ENCODE measurements at places on chromosomes 1 and 21.

DNA sequence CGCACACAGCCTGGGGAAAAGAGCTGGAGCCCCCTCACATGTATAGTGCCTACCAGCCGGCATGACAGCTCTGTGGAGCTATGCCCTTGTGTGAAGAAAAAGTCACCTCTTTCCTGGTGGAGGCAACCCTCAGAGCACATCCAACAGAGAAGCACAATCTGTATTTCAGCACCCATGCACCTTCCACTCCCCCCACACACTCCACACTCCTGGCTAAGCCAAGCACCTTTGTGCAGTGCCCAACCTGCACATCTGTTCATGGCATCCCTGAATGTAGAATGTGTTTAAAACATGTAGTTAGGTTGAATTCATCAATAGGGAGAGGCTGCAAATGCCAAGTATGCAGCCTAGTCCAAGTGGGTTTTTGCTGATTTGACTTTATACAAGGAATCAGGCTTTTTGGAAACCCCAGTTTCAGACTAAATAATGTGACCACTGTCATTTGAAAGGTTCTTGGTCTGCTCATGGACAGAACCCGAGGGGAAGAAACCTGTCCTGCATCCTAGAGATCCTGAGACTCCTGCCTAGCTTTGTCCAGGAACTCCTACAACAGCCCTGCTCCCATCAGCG, 197.1 kb downstream of the TOMM20 start:
- no peak for DNase-seq

DNA sequence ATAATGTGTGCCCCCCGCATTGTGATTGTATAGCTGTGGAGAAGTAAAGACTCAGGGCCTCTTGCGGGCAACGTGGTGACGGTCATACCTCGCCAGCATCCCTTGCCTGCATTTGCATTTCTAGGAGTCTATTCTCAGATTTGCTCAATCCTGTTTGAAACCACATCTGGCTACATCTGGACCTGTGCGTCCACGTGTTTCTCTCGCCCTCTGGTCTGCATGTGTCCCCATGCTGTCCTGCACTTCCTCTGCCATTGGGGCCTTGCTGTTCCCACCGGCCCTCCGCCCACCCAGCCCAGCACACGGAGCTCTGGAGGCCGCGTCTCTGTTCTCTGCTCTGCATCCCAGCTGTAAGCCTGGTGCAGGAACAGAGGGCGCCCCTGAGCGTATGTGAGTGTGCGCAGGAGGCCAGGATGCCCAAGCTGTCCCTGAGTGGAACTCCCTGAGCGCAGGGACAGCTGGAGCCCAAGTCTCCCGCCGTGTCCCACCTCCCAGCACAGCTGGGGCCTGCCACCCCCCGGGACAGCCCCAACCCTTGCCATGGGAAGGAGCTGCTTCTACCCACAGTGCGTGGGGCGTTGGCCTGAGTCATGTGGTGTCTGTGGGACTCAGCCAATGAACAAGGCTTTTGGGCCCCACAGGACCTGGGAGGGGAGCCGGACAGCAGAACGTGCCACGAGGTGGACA, 1.6 kb downstream of the KRTAP10-2 start:
- peak; percentile 2 for DNase-seq

- DNase-seq = no peak
Measured at GRCh38 chr1:183093066-183093668, 69.9 kb downstream of the LAMC1 start.

- DNase-seq = no peak
Measured at GRCh38 chr1:154471304-154471703, 30.7 kb upstream of the TDRD10 start.

- peak; percentile 74 for DNase-seq
Measured at GRCh38 chr1:187051618-187052232, 223.0 kb downstream of the PLA2G4A start.

DNA sequence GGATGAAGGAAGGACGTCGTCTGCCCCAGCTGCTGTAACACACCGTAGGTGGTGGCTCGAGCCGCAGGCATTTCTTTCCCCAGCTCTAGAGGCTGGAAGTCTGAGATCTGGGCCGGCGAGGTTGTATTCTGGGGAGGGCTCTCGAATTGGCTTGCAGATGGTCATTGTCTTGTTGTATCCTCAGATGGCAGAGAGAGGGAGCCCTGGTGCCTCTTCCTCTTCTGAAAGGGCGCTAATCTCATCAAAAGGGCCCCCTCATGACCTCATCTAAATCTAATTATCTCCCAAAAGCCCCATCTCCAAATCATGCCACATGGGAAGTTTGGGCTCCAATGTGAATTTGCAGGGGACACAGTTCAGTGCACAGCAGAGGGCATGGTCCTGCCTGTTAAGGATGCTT, 109.0 kb downstream of the SIK1 start:
- no peak for DNase-seq

- DNase-seq = peak; percentile 69
Measured at GRCh38 chr1:162873671-162874666, 13.0 kb upstream of the CCDC190 start.

DNA sequence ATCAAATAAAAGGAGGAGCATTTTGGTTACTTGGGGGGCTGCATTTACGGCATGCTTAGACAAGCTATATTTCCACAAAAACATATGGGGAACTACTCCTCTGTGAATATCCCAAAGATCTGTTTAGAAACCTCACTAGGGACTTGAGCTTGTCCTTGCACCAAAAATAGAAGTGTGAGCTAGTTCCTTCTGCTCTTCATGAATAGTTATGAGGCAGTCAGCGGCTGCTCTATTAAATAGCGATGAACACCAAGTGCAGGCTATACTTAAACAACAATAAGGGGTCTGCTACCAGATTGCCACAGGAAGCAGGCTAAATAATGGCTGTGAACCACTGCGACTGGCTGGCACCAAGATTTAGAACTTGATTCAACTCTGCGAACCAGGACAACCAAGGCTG, 190.1 kb downstream of the PCP4 start:
- no peak for DNase-seq

- DNase-seq = no peak
Measured at GRCh38 chr1:170064821-170065220, 9.7 kb downstream of the KIFAP3 start.

DNA sequence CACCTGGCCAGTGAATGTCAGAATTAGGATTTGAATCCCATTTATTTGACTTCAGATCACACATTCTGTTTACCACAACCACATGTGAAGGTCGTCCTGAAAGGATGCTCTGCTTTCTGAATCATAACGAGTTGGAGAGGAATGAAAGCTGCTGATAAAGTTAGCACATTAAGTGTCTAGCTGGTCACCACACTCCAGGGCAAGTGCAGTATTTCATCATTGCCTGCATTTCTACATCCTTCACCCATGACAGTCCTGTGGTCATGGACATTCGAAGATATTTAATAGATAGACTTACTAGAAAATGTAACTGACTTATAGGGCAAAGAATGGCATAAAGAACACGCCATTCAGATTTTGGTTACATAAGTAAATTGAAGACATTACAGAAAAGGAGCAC, 52.7 kb upstream of the ST6GALNAC3 start:
- no peak for DNase-seq

GRCh38 chr1:146012703-146013558, 8.6 kb downstream of the HJV start:
- peak; percentile 89 for DNase-seq

- peak; percentile 48 for DNase-seq
Measured at GRCh38 chr1:205991237-205991636, 12.0 kb downstream of the RAB7B start.

GRCh38 chr1:2803086-2803930, 1.8 kb upstream of the TTC34 start:
- DNase-seq = no peak

DNA sequence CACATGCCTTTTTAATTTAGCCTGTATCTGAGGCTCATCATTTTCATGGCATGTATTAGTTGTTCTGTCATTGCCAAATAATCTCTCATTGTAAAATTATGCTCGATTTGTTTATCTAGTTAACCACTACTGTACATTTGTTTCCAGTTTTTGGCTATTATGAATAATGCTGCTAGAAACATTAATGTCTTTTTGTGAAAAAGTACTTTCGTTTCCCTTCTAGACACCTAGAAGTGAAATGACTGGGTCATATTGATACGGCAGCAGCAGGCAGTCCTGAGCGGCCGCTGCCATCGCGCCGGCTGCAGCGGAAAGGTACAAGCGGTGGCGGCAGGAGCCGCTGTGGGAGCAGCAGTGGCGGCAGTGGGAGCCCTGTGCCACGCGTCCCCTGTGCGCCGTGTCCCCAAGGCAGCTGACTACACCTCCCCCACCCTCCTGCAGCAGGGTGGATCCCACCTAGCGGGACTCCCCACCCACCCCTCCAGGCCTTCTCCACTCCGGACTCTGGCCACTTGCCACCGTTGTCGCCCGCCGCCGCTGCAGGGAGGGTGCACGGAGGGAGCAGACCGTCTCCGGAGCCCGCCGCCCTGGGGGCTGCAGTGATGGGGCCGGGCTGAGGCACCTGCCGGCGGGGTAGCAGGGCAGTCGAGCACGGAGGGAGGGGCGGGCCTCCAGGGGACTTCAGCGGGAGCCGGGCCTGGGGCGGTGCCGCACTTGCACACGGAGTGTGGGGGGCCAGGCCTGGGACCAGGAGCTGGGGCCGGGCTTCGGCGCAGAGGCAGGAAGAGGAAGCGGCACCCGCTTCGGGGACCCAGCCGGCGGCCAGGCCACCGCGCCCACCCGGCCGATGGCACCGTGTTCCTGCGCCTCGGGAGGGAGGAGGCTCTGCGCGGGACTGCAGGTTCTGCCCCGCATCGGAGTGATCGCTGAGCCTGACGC, 66.8 kb upstream of the RGS7 start:
- peak; percentile 24 for DNase-seq

GRCh38 chr1:84997667-84998600, 1.0 kb upstream of the MCOLN2 start:
- peak; percentile 15 for DNase-seq

- DNase-seq = no peak
Measured at GRCh38 chr1:56397409-56397808, 182.0 kb downstream of the PLPP3 start.

GRCh38 chr1:41006942-41007865, 14.3 kb downstream of the SLFNL1 start:
- no peak for DNase-seq

GRCh38 chr1:60888126-60888525, 194.2 kb upstream of the NFIA start:
- DNase-seq = no peak

DNA sequence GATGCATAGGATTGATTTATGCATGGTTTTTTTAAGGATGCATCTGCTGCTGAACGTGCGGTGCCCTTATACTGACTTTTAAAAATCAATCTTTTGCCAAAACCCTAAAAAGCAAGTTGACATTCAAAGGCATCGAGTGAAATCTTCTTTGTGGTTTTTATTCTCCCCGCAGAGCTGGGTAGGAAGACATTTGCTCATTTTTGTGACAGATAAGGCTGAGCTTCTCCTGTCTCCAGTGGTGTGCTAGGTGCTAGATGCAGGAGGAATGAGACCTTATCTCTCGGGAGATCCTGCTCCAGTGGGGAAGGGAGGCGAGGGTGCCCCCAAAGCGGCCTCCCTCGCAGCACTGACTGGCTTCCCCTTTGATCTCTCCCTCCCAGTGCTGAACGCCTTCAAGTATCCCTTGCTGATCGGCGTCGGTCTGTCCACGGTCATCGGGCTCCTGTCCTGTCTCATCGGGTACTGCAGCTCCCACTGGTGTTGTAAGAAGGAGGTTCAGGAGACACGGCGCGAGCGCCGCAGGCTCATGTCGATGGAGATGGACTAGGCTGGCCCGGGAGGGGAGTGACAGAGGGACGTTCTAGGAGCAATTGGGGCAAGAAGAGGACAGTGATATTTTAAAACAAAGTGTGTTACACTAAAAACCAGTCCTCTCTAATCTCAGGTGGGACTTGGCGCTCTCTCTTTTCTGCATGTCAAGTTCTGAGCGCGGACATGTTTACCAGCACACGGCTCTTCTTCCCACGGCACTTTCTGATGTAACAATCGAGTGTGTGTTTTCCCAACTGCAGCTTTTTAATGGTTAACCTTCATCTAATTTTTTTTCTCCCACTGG, 14.9 kb upstream of the CD101 start:
- DNase-seq = no peak

DNA sequence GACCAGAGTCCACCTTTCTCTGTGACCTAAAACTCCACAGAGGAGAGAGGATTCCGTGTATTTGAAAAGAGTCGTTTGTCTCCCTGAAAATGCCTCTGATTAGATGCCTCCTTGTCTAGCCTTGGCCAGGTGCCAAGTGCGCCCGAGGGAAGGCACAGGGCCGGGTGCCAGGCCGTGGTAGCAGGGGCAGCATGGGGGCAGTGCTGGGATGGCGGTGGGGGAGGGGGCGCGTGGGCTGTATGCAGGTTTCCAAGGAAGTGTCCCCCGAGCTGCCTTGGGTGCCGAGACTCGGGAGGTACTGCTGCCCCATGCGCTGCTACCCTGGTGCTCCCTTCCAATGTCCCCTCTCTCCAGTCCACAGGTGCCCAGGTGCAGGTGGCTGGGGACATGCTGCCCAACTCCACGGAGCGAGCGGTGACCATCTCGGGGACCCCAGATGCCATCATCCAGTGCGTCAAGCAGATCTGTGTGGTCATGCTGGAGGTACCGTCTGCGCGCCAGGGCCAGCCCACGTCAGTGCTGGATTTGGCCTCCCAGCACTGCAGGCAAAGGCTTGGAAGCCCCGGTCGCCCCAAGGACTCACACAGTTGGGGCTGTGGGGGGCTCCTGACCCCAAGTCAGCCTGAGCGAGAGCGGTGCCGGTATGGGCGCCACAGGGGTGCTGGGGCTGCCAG, 70.9 kb upstream of the COL6A1 start:
- no peak for DNase-seq

DNA sequence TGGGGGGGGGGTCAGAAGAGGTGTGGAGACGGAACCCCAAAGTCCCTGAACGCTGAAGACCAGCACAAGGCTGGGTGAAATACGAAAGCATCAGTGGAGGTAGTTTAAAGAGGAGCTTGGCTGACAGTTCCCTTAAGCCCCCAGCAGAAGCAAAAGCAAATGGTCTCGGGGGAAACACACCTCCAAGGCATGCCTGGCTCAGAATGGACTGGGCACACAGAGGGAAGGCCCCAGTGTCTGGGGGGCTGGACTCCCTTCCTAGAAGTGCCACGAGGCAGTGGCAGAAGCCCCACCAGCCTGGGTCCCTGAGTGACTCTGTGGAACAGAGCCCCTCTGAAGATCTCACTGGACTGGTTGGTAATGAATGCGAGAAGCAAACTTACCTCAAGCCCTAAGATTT, 43.9 kb downstream of the UBE2G2 start:
- DNase-seq = no peak

- no peak for DNase-seq
Measured at GRCh38 chr1:175600721-175601440, 142.5 kb downstream of the TNR start.

- DNase-seq = no peak
Measured at GRCh38 chr1:187032982-187033692, 204.4 kb downstream of the PLA2G4A start.

- DNase-seq = no peak
Measured at GRCh38 chr1:27958513-27958912, 1.3 kb upstream of the XKR8 start.

- no peak for DNase-seq
Measured at GRCh38 chr1:39458991-39459390, 32.4 kb upstream of the BMP8A start.

DNA sequence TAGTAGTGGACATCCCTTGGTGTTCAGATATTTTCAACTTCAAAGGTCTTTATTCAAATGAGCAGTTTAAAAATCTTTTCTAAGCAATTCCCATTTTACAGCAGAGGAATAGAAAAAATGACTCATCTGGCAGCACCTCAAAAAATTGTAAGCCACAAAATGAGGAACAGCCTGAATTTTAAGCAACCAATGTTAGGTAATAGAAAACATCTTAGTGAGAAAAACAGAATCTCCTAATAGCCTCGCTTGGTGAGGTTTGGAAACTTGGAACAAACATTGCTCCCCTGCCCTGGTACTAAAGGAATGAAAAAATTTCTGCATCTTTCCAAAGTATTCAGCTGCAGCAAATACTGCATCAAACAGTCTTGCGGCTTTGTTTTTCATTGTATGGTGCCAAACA, 264.4 kb downstream of the NTNG1 start:
- peak; percentile 2 for DNase-seq

Data from myocyte (in vitro differentiated cells).